ENCODE measurements at places on chromosomes 1 and 21. TPM values are rescaled to one million over a fixed set of nuclear protein-coding genes. Genes with fewer than 3 reads are reported as not detected.

DNA sequence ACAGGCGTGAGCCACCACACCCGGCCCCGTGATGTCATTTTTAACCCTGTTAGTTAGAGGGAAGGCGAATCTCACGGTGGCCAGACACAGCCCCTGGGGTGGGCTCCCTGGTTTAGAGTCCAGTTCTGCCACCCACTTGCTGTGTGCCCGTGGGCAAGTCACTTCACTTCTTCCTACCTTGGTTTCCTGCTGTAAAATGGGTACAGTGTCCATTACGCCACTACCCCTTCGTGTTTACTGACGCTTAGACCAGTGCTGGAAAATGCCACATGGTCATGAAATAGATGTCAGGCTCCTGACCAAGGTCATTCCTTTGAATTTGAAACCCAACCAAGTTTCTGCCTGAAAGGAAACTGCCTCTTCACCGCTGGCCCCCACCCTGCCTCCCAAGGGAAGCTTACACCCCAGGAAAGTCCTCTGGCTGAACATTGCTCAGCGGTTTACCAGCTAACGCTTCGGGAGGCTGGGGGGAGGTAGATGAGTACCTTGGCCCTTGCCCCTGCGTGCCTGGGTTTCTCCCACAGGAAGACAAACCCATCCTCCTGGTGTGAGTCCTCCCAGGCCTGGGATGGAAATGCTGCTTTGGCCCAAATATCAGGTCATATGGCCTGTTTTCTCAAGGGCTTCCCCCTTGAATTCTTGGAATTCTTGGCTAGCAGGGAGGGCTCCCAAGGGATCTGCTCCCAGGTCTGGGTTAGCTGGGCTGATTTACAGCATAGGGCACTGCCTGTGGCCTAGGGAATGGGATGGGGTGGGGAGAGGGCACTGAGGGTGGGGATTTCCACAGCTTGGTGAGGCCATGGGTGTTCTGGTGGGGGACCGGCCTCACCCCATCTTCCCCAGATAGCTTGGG, 7.6 kb upstream of the AADACL4 start:
- H3K27me3 ChIP-seq, result peaks cover 7% of the 10 kb centered on the region
- H3K27ac ChIP-seq, result no peak overlapping the region
- H3K4me1 ChIP-seq, result peaks cover 6% of the 10 kb centered on the region
- DNase-seq, result no peak
- H3K4me3 ChIP-seq, result no peak overlapping the region
- H3K36me3 ChIP-seq, result no peaks in the 10 kb centered on the region

DNA sequence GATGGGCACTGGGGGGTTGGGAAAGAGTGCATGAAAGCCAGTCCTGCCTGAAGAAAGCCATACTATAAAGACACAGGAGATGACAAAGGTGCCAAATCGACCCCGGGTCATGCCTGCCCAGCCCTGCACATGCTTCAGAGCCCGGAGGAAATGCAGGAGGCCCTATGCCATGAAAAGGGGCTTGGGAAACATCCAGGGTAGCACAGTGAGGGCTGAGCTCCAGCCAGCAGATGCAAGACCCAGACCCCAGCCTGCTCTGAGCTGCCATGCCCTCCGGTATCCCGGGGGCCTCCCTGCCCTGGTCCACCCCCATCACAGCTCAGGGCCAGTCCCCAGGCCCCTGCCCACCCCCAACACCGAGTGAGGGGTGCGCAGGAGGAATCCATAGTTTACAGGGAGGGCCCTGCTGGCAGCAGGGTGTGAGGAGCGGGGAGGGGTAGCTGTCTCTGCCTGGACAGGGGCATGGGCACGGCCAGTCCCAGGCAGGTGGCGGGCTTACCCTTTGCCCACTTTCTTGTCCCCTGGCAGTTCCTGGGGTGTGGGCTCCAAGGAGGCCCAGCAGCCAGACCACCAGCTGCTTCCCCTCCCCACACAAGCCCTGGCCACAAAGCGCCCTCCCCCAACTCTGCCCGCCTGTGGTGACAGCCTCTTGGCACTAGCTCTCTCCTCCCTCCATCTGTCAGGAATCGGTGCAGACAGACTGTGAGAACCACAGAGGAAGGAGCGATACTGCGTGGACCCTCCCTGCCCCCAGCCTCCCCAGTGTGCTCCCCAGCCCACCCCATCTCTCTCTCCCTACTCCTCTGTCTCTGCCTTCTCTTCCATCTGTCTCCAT, 16.8 kb downstream of the LRP8 start:
- H3K4me3 ChIP-seq, result no peak overlapping the region
- H3K4me1 ChIP-seq, result peaks cover 22% of the 10 kb centered on the region
- no peak for DNase-seq
- H3K27me3 ChIP-seq, result no peaks in the 10 kb centered on the region
- peaks cover 20% of the 10 kb centered on the region for H3K36me3 ChIP-seq

DNA sequence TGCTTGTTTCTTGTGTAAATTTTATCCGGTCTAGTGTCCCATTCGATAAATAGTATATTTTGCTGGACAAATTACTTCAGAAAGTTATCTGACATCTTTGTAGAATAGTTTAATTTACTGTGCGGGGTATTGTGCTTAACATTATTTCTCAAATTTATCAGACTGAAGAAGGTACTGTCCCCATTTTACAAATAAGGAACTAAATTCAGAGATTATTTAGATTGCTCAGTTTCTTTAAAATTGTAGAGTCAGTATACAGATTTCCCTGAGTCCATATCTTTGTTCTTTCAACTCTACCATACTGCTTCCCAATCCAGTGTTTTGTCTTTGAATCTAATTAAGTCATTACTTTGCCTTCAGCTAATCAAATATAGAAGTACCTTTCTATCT, 6.4 kb downstream of the ATP5PB start:
- peak overlapping the region; percentile 59 for H3K4me3 ChIP-seq
- H3K36me3 ChIP-seq, result peaks cover 72% of the 10 kb centered on the region
- peak overlapping the region; percentile 84 for H3K27ac ChIP-seq

DNA sequence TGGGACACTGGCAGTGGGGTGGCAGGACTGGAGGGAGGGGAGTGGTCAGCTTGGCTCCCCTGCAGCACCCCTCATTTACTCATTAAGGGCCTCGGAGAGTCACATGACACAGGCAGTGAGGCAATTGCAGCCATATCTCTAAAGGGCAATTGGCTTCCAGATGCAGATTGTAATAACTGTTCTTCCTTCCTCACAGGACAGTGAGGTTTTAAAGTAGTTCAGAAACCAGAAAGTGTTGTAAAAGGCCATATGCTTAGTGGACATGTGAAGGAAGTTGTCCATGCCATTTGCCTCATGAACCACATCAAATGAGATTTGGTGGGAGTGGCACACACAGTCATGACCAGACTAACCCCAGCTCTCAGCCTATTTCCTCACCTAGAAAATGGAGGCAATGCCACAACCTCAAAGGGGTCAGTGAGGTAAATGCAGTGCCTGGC, 11.1 kb downstream of the MTX1 start:
- no peaks in the 10 kb centered on the region for H3K27me3 ChIP-seq
- peak overlapping the region; percentile 51 for H3K4me3 ChIP-seq
- H3K4me1 ChIP-seq, result peaks cover 26% of the 10 kb centered on the region
- peak overlapping the region; percentile 85 for H3K27ac ChIP-seq

DNA sequence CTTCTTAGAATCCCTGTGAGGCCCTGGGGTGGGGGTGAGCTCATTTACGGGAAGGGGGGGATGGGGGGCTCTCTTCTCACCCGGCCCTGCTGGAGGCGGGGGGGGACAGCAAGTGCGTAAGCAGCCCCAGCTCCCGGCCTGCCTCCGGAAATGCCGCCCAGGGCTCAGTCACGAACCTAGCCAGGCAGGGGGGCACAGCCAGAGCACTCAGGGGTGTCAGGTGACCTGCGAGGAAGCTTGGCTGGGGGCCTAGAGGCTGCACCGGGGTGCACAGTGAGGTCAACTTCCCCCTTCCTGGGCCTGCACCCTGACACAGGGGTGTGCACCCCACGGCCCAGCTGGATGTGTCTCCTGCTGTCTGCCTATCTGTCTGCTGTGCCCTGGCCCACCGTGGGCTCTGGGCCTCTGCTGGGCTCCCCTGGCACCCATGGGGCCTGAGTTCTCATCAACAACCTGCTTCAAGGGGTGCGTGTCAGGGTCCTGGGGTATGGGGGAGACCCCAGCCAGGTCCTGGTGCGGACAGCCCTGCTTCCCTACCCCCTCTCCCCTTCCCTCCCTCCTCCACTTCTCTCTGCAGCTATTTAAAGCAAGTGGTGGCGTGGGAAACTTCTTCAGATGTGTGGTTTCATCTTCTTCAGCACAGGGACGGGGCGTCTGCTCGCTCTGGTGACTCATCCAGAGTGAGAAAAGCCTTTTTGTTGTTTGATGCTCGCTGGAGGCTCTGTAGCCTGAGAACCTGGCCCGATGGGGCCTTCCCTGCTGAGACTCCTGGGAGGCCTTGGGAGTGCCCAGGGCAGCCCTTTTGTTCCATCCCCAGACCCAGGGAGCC, 92.5 kb upstream of the RUNX3 start:
- H3K27ac ChIP-seq, result peak overlapping the region; percentile 93
- no peaks in the 10 kb centered on the region for H3K27me3 ChIP-seq
- H3K36me3 ChIP-seq, result peaks cover 6% of the 10 kb centered on the region
- H3K4me3 ChIP-seq, result peak overlapping the region; percentile 69
- peaks cover 84% of the 10 kb centered on the region for H3K4me1 ChIP-seq
- DNase-seq, result peak; percentile 97

GRCh38 chr1:157287462-157287861, 149.3 kb upstream of the ETV3 start:
- DNase-seq, result no peak
- H3K4me3 ChIP-seq, result no peak overlapping the region
- H3K36me3 ChIP-seq, result no peaks in the 10 kb centered on the region
- H3K27me3 ChIP-seq, result peaks cover 11% of the 10 kb centered on the region
- H3K4me1 ChIP-seq, result no peaks in the 10 kb centered on the region

The ANGPTL3 gene
- total RNA-seq, result not detected

The GBP2 gene
- total RNA-seq, result 168 TPM

The KCNJ15 gene
- total RNA-seq, result 2.3 TPM

Measured in activated CD4-positive, alpha-beta T cell treated with anti-CD3 and anti-CD28 coated beads, Interleukin-2, amount 10 ng/mL, durations not matched to agents 24 days and 14 days (primary cell).